CD4-positive, alpha-beta T cell treated with Interleukin-17A for 4 hours (primary cell): ENCODE measurements at places on chromosomes 6 and 20.
A peak's percentile ranks its signal among the peaks of the same experiment; 100 is the strongest.

- DNase-seq, result no peak
Observed at GRCh38 chr20:62123450-62124118, 1.3 kb downstream of the LSM14B start.

- DNase-seq, result peak; percentile 21
Observed at GRCh38 chr20:34055290-34055689, 56.8 kb downstream of the EIF2S2 start.

GRCh38 chr6:150290429-150290828 lies 78.4 kb upstream of the IYD start:
- no peak for DNase-seq

DNA sequence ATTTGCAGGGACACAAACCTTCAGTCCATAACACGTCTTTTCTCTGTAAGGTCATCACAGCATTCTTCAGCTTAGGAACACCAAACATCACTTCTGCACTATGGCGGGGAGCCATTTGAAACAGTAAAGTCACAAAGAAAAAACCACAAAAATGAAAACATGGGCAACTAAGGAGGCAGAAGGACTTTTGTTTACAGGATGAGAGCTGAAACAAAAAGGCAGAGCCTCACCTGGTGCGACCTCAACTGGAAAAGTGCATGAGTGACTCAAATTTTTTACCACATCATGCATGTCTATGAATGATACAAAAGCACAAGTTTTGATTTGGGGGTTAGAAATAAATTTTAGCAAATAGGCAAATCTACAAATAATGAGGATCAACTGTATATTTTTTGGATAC lies 68.2 kb upstream of the TNFAIP3 start:
- peak; percentile 65 for DNase-seq

DNA sequence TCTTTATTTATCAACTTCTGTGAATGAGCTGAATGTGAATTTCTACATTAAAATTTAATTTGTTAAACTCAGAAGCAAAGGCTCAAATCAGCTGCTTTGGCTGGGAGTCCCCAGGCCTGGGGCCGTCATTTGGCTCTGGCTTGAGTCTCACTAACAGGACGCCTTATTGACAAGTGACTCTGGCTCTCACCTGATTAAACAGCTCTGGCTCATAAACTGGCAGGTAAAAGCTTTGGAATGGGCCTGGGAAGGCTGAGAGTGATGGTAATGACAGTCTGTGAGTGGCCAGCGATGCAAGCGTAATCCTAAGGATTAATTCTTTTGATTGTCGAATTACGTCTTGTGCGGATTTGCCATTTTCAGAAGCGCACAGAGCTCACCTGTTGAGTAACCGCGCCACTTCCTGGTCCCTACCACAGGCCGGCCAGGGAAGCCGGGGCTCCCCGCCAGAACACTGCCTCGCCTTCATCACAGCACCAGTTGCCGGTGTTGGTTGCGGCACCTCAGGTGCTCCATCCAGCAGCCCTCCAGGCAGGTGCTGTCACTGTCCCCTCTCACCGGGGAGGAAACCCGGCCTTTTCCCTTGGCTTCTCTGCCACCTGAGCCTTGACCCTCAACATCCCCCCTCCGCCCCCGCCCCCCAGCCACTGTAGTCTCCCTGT lies 110.7 kb downstream of the ZDHHC14 start:
- no peak for DNase-seq

DNA sequence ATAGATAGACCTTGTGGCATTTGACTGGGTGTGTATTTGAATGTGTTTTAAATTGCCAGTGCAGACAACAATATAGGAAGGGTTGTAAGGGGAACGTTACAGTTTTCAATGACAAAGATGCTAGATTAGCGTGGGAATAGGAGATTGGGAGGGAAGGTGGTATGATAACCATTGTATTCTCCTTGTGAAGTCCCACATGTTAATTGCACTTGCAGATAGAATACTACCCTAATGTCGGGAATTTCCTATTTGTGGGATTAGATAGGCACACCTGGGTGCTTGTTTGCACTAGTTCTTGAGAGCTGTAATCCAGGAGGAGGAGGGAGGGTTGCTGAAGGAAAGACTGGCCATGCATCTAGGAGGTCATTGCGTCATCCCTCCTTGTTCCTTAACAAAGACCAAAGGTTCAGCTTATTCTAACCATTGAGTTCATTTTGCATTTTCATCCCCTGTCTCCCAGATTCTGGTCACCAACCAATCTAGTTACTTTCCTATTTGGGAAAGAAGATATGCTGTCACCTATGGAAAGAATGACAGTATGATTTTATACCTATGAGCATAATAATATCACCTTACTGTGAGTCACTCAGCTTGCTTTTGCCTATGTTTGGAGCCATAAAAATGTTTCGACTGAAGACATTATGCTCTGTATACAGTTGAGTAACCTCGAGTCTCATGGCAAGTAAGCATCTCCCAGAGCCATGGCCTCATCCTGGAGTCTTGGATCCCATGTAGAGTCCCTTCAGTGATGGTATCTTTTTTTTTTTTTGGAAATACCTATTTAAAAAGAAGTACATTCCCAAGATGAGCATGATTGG lies 201.5 kb downstream of the DTNBP1 start:
- no peak for DNase-seq

GRCh38 chr20:43749734-43750294 lies 23.0 kb upstream of the GTSF1L start:
- DNase-seq, result peak; percentile 87

DNA sequence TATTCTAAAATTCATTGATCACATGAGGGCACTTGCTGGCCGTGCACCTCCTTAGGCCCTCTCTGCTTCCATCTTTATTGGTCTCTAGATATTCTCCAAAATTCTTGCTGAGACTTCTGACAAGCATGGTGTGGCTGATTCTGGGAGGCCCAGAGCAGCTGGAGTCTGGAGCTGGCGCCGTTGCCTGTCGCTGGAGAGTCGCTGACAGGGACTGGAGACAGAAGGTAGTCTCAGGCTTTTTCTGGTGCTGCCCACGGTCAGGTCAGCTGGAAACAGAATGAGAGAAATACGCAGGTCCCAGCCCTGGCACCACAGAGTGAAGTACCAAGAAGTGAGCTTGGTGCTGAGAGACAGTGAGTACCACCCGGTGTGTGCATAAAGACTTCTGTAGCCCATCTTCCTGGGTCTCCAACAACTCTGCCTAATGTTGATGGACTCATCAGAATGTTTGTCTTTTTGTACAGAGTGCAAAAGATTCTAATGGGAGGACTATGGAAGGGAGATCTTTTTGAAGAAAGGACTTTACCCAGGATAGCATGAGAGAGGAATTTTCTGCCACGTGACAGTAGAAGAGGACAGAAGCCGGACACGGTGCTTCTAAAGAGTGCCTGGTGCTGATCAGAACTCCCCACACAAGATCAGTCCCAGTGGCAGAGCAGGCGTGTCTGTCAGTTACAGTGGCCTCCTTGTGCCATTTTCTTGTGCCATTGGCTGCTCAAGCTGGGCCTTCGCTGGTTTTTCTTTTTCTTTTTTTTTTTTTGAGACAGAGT lies 1.8 kb upstream of the ALDH8A1 start:
- DNase-seq, result no peak

DNA sequence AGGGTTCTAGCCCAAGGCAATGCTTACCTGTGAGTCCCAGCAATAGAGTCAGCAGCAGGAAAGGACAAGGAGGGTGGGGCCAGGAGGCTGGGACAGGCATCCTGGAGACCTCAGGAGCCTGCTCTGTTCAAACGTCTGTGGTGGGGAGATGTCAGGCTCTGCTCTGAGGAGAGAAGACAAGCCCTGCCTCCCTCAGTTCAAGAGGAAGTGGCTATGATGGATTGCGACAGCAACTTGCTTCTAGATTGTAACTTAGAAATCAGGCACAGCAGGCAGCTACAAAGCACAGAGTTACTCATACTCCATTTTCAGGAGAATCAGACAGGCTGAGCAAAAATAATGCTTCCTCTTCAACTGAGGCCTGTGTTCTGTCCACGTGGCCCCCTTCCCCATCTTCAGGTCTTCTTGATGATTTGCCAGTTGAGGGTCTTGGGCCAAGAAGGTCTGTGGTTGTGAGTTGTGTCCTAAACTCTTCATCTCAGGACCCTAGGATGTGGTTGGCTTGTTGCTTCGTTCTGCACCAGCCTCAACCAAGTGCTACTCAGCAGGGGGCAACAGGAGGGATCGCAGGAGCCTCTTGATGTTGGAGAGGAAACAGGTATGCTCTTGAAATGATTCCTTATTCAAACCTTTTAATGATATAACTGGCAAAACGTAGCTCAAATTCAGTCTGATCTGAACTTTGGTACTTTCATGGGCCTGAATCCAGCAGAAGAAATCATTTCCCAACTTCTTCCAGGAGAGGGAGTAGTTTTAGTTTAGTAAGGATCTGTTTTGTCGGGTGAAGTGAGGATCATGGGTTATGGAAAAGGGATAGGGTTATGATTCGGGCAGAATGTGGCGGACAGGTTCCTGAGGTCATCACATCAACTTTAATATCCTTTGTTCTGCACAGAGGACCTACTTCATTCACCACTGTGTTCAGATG lies 31.0 kb downstream of the SIRPB1 start:
- DNase-seq, result no peak

- DNase-seq, result no peak
Observed at GRCh38 chr20:15705975-15706374, 867.3 kb downstream of the KIF16B start.
